NCI-H2107 (cell line): ENCODE measurements at places on chromosomes 3 and 15.

DNA sequence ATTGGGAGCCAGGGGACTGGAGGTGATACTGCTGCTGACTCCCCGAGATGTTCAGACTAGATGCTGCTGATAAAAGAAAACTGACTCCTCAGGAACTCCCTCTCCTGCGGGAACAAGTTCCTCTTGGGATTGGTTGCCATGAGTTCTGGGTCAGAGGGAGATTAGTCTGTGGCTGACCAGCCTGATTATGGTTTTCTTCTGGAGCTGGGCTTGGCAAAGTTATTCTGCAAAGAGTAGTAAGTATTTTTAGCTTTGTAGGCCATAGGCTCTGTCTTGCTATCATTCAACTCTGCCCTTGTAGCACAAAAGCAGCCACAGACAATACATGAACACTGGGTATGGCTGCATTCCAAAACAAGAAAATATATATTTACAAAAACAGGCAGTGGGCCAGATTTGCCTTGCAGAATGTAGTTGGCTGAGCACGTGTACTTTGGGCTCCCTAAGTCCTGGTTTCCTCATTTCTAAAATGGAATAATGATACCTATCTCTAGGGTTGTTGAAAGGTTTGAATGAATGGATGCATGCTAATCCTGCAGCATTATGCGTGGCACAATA, 796.8 kb downstream of the AGBL1 start:
- no peak for DNase-seq

DNA sequence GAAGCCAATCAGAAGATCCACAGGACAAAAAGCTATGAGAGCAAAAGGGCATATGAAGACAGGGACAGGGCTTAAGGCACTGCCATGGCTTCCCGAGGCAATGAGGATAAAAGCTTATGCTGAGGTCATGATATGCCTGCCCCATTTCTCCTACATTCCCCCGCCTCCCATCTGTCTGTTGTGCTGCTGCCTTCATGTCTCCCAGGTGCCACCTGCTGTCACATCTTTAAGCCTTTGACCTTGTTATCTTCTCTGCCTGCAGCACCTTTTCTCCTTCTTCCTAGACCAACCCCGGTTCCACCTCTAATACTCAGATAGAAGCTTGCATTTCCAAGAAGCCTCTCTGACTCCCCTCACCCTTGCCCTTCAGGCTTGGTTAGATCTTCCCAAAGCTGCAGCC, 213.8 kb downstream of the ARRDC4 start:
- no peak for DNase-seq

DNA sequence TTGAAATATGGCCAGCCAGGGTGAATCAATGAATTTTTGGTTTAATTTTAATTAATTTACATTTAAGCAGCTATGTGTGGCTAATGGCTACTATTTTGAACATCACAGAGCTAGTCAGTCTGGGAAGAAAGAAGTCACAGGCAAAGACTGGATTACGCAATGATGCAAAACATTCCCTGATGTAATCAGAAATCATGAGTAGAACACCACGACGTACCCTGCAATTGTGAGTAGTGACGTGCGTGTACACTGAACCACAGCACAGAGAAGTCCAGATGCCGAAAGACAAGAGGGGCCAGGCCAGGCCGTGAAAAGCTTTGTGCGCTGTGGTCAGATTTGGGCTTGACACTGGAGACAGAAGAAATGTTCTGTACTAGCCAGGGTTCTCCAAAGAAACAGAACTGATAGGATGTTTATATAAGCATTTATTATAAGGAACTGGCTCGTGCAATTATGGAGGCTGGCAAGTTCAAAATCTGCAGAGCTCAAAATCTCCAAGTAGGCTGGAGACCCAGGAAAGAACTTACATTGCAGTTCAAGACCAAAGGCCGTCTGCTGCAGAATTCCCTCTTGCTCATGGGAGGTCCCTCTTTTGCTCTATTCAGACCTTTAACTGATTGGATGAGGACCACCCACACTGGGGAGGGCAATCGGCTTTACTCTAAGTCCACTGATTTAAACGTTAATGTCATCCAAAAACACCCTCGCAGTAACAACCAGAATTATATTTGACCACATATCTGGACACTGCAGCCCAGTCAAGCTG, 44.6 kb downstream of the SH3BP5 start:
- no peak for DNase-seq

- no peak for DNase-seq
These were observed 94.2 kb downstream of the FOXP1 start for GRCh38 chr3:71489315-71489761.

- DNase-seq, result no peak
These were observed 300.0 kb upstream of the CTNNB1 start for GRCh38 chr3:40899286-40899712.
